AG10803 (cell line): ENCODE measurements at places on chromosomes 1 and 21.

DNA sequence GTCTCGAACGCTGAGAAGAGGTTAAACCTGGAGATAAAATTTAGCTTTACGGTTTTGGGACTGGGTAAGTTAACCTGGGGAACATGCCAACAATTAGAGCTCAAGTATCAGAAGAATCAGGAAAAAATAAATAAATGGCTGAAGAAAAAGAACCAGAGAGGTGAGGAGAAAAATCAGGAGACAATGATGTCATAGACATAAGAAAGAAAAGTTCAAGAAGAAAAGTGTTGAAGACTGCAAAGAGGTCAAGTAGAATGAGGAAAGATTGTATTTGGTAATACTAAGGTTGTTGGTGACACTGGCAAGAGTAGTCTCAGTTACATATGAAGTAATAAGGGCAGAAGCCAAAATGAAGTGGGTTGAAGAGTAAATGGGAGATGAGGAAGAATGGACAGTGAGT, 26.0 kb downstream of the CDKN2C start:
- no peak for DNase-seq

GRCh38 chr1:112146201-112146715, 156.8 kb upstream of the KCND3 start:
- no peak for DNase-seq

DNA sequence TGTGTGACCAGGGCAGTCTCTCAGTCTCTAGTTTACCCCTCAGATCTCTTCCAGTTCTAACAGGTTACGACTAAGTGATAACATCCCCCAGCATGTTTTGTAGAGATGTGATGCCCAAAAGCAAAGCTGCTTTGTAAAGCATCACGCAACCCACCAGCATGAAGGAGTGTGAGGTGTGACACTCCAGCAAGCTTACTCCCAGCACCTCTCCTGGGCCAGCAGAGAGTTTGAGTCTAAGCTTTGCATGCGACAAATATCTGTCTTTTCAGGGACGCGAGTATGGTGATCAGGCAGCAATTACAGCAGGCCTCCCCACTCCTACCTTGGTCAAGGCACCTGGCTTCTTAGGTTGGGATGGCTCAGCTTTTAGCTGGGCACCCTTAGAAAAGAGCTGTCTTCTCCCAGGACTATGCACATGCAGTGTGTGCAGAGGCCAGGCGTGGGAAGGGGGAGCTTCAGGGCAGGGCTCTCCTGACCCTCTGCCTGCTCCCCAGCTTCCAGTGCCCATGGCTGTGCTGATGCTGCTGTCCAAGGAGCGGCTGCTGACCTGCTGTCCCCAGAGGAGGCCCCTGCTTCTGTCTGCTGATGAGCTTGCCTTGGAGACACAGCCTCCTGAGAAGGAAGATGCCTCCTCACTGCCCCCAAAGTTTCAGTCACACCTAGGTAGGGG, 48.2 kb downstream of the ELK4 start:
- no peak for DNase-seq

GRCh38 chr1:238438311-238439270, 547.9 kb upstream of the ZP4 start:
- DNase-seq: no peak

DNA sequence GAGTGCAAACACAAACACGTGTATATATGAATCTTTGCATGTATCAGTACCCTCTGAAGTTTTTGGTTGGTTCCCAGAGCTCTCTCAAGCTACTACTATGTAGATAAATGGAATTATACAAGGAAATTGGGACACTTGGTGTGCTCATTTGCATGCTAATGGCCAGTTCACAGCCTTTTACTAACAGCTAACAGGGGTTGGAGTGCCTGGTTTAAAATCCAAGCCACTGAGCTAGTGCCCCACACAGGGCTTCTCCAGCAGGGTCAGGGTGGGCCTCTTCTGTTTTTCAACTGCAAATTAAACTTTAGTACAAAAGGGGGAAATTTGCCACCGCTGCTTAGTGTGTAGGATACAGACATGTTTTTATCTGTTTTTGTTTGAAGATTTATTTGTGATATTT, 121.0 kb downstream of the ATP5PO start:
- DNase-seq: no peak

GRCh38 chr1:109216662-109217061, 2.9 kb downstream of the SARS1 start:
- DNase-seq: no peak

- DNase-seq: no peak
These were observed at the start of gene CASQ1 for GRCh38 chr1:160189649-160190625. Gene CASQ1 (plus strand): TSS chr1:160190575. CDS start chr1:160190752, 177 bp downstream.

- DNase-seq: no peak
These were observed 35.7 kb upstream of the LIN9 start for GRCh38 chr1:226344441-226345259.

DNA sequence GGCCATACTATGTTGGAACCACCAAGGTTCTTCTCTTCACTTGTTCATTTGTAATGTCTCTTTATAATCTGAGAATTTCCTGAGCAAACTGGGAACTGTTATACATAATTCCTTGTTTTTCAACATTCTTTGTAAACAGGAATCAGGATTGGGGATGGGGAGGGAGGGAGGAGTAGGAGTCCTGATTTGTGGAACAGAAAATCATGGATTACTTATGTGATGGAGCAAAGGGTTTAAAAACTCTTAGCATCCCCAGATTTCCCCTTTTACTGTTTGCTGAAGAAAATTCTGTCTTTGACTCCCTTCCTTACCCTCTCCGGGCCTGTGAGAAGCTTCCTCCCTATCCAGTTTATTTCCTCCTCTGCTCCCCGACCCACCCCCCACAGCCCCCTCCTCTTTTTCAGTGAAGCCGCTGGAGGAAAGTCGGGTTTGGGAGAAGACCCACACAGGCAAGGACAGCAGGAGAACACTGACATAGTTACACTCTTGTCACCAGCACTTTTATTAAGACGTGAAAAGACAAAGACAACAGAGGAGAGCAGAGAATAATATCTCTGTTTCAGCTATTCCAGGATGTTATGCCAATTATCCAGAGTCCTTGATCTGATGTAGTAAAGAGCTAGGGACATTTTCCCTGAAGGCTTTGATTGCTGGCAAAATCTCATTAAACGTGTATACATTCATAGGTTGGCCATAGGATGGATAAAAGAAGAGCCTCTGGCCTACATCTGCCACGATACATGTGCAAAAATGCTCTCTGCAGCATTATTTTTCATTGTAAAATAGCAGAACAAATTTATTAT, 4.6 kb upstream of the NBPF1 start:
- DNase-seq: no peak
